ENCODE measurements at places on chromosomes 5 and 9. TPM values are rescaled to one million over a fixed set of nuclear protein-coding genes. Genes with fewer than 3 reads are reported as not detected.

LTC4S gene
- total RNA-seq = 0.43 TPM

ZNF454 gene
- total RNA-seq = 1.3 TPM

OSMR gene
- 59.1 TPM for total RNA-seq

PRLR gene
- not detected for total RNA-seq

ANKRD33B gene
- 6.0 TPM for total RNA-seq

MEF2C gene
- 63.5 TPM for total RNA-seq

LCN15 gene
- total RNA-seq = not detected

ANP32B gene
- total RNA-seq = 30.7 TPM

CNTLN gene
- total RNA-seq = 20.7 TPM

BAAT gene
- total RNA-seq = 0.07 TPM

PCDHGA3 gene
- total RNA-seq = 0.93 TPM

C9orf152 gene
- total RNA-seq = not detected

CEL gene
- 0.14 TPM for total RNA-seq

EPB41L4A gene
- total RNA-seq = 26.1 TPM

PIP5K1B gene
- not detected for total RNA-seq

C5orf52 gene
- not detected for total RNA-seq

FREM1 gene
- 0.27 TPM for total RNA-seq

IRGM gene
- not detected for total RNA-seq

PROB1 gene
- total RNA-seq = 1.7 TPM

THBS4 gene
- not detected for total RNA-seq

IRX1 gene
- not detected for total RNA-seq

GRM6 gene
- total RNA-seq = not detected

FBXW5 gene
- total RNA-seq = 115 TPM

TMC1 gene
- 2.2 TPM for total RNA-seq

PCA3 gene
- 2.2 TPM for total RNA-seq

BNC2 gene
- 39.6 TPM for total RNA-seq

IFNA2 gene
- total RNA-seq = not detected

CARD9 gene
- 0.40 TPM for total RNA-seq

PCDHA13 gene
- total RNA-seq = not detected

ZNF658 gene
- 5.5 TPM for total RNA-seq

GOLM1 gene
- total RNA-seq = 87.0 TPM

ORM1 gene
- not detected for total RNA-seq

CRB2 gene
- total RNA-seq = not detected

CLIC3 gene
- 0.27 TPM for total RNA-seq

DCTN4 gene
- total RNA-seq = 51.3 TPM

PCDHA1 gene
- total RNA-seq = not detected

PCDHB6 gene
- total RNA-seq = 0.07 TPM

FOXD4L3 gene
- 0.27 TPM for total RNA-seq

MAPK9 gene
- total RNA-seq = 43.1 TPM
